Diencephalon (tissue), 1 donor: ENCODE measurements at places on chromosomes 5 and 9. TPM values are rescaled to one million over a fixed set of nuclear protein-coding genes. Genes with fewer than 3 reads are reported as not detected.

The MYO10 gene
- 33.4 TPM for total RNA-seq

The GMCL2 gene
- not detected for total RNA-seq

The SLC22A4 gene
- 2.5 TPM for total RNA-seq

The PCDHGA9 gene
- total RNA-seq = 14.3 TPM

The NUTM2G gene
- not detected for total RNA-seq

The PCDHGA7 gene
- 7.6 TPM for total RNA-seq

The FOXD4 gene
- 1.6 TPM for total RNA-seq
